ENCODE measurements at places on chromosomes 4 and X.

- no peak for DNase-seq
These were observed 106.6 kb downstream of the HMX1 start for GRCh38 chr4:8765084-8765483.

GRCh38 chr4:117900832-117901231 lies 133.5 kb upstream of the NDST3 start:
- no peak for DNase-seq

GRCh38 chr4:17528551-17529165 lies 13.7 kb downstream of the CLRN2 start:
- DNase-seq = no peak

DNA sequence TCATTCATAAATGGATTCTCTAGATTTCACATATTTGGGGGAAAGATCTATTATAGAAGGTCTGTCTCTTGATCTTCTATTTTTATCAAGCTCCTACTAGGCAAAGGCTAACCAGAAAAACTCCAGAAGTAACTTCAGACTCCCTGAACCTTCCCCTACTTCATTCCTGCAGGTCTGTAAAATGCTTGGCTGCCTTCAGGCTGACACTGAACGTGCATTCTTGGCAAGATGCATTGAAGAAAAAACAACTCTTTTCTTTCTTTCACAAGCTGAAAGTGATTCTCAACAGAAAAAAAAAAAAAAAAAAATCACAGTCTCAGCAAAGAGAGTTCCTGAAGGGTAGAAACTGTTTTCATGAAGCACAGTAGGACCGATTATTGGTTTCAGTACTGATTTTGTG lies 12.7 kb downstream of the OPHN1 start:
- no peak for DNase-seq

DNA sequence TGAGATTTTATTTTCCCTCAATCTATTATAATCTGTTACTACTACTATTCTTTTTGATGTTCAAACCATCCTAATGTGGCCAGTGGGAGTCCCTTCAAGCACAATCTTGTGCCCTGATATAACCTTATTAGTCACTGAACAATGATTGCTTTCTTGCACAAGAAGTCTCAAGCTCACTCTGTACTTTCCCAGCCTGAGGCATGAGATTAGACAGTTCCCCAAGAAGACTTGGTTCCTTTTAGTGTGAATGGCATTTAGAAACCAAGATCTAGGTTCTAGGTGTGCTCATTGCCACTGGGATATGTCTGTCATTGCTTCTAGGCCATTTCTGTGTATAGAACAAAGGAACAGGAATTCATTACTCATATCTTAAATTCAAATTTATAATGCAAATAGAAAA lies 28.0 kb upstream of the RBM41 start:
- DNase-seq = no peak

DNA sequence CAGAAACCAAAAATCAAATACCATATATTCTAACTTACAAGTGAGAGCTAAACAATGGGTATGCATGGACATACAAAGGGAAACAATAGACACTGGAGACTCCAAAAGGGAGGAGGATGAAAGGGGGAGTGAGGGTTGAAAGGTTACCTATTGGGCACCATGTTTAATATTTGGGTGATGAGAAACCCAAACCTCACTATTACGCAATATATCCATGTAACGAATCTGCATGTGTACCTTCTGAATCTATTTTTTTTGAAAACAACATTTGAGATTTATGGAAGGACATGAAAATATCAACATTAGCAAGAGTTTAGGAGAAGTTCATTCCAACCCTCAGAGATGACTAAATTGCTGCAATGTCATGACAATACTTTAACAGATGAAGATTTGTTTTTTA lies 586.1 kb downstream of the GBA3 start:
- DNase-seq = no peak

- no peak for DNase-seq
These were observed 50.3 kb downstream of the FTHL17 start for GRCh38 chrX:31021537-31021936.

- DNase-seq = peak; percentile 36
These were observed 5.1 kb downstream of the SEPTIN6 start for GRCh38 chrX:119687661-119688413.

DNA sequence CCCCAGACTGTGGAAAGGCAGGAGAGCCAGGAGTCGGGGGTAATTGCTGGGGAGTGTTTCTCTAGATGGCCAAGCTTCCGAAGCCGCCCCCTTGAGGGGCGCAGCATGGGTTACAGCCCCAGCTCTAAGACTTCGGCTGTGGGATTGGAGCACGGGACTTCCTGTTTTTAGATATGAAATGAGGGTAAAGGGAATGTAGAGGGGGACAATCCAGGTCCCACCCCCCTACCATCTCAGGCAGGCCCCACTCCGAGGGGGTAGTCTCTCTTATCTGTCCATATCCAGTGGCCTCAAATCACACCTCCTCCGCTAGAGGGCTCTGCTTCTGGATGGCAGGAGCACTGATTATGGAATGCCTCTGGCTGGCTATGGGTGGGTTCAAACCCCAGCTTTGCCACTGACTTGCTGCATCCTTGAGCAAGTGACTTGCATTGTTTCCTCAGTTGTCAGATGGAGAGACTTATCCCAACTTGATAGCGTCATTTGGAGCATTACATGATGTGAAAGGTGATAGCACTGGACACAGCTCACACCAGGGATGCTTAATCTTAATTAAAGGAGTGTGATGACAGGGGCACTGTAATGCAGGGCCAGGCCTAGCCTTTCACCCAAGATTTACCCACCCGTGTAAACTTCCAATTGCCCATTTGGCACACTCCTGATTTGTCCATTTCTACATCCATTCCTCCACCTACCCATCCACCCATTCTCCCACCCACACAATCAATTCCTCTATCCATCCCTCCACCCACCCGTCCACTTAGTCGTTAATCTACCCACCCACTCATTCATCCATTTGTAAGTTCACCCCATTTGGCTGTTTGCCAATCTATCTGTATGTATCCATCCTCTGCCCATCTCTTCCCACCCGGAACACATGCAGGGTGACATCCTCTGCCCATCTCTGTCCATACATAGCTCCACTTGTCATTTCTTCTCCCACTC lies 848 bp upstream of the KCND1 start:
- no peak for DNase-seq

DNA sequence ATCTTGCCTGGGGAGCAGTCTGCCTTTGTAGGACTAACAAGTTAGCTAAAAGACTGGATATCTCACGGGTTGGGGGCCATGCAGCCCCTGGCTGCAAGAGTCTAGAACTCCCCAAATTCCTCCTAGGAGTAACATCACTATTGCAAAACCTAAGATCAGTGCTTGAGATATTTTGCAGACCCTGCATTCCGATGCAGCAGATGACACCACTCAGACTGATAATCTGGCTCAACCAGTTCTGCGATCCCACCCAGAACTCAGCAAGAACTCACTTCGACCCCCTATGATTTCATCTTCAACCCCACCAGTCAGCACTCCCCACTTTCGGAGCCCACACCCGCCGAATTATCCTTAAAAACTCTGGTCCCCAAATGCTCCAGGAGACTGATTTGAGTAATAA lies 834.0 kb downstream of the C4orf33 start:
- DNase-seq = no peak

DNA sequence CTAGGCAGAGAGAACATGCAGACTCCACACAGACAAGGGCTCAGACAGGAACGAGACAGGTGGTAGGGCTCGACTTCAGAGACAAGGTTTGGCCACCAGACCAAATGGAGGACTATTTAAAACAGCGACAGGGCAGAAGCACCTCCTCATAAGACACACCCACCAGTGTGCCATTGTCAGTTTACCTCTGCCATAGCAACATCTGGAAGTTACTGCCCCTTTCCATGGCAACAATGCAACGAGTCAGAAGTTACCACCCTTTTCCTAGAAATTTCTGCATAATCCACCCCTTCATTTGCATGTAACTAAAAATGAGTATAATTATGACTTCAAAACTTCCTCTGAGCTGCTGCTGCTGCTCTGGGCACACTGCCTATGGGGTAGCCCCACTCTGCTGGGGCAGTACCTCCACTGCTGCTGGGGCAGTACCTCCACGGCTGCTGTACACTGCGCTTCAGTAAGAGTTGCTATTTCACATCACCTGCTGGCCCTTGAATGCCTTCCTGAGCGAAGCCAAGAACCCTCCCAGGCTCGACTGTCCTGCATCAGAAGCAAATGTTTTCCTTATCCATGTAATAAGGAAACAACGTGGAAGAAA lies 2222.3 kb upstream of the AGA start:
- DNase-seq = no peak

- DNase-seq = no peak
These were observed 84.9 kb upstream of the TET2 start for GRCh38 chr4:105061731-105062130.

DNA sequence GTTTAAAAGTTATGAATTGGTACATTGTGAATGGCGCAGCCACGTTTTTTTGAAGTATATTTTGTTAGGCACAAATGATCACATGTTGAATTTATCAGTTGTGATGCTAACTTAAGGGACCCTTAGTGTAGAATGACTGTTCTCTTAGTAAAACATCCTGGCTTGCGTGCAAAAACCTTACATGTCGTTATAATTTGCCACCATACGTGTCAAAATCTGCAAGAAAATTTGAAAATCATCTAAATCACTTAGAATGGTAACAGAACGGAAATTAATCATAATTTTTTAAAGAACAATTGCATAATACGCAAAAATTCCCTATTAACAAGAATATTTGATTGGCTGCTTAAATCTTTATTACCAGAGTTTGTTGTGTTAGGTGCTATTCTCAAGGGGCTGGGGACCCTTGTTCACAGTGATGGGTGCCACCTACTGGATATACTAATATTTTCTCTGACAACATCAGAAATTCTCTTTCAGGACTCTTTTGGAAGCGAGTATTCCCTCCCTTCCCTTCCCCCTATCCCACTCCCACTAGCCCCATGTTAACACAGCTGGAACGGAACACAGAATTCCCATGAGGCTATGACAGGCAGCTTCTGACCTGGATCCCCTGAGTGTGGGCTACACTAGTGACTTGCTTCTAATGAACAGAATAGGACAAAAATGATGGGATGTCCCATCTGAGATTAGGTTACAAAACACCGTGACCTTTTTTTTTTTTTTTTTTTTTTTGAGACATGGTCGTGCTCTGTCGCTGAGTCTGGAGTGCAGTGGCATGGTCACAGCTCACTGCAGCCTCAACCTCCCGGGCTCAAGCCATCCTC lies 71.8 kb downstream of the SUPT20HL2 start:
- DNase-seq = peak; percentile 15

- no peak for DNase-seq
These were observed 238.2 kb downstream of the MGST2 start for GRCh38 chr4:139903845-139904244.

- no peak for DNase-seq
These were observed 314.5 kb upstream of the HS3ST1 start for GRCh38 chr4:11743236-11743635.

- DNase-seq = no peak
These were observed 1592.9 kb upstream of the TENM3 start for GRCh38 chr4:180650273-180650672.

DNA sequence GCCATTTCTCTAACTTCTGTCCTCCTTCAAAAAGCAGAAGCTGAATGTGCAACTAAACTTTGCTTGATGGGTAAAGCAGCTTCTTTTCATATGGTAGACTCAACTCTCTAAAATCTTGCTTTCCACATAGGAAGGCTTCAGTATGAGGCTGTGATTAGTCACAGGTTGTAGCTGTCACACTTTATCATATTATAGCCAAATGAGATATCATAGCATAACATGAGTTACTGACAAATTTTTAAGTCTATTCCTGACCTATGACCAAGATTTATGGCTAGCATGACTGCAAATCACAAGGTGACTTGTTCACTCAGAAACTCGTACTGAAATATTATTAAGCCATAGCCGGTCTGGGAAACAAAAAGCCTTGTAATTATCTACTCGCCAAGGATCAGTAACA lies 998.6 kb downstream of the RPA4 start:
- DNase-seq = no peak

- no peak for DNase-seq
These were observed 941.9 kb downstream of the PCDH18 start for GRCh38 chr4:136590440-136590839.

- no peak for DNase-seq
These were observed 95.0 kb upstream of the STS start for GRCh38 chrX:7052541-7052940.

GRCh38 chr4:25888781-25889180 lies 25.2 kb upstream of the SMIM20 start:
- no peak for DNase-seq

GRCh38 chr4:156336511-156336910 lies 382.8 kb upstream of the CTSO start:
- DNase-seq = no peak

DNA sequence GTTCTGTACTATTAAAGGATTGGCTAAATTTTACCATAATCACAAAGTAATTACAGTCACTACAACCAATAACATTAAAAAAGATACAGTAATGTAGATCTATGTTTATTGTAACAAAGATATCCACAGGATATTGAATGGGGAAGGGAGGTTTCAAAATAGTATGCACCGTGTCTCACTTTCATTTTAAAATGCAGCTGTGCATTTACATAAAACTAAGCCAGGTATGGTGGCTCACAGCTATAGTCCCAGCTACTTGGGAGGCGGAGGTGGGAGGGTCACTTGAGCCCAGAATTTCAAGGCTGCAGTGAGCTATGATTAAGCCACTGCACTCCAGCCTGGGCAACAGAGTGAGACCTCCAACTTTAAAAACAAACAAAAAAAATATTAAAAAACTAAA lies 8.5 kb downstream of the SRP72 start:
- no peak for DNase-seq

DNA sequence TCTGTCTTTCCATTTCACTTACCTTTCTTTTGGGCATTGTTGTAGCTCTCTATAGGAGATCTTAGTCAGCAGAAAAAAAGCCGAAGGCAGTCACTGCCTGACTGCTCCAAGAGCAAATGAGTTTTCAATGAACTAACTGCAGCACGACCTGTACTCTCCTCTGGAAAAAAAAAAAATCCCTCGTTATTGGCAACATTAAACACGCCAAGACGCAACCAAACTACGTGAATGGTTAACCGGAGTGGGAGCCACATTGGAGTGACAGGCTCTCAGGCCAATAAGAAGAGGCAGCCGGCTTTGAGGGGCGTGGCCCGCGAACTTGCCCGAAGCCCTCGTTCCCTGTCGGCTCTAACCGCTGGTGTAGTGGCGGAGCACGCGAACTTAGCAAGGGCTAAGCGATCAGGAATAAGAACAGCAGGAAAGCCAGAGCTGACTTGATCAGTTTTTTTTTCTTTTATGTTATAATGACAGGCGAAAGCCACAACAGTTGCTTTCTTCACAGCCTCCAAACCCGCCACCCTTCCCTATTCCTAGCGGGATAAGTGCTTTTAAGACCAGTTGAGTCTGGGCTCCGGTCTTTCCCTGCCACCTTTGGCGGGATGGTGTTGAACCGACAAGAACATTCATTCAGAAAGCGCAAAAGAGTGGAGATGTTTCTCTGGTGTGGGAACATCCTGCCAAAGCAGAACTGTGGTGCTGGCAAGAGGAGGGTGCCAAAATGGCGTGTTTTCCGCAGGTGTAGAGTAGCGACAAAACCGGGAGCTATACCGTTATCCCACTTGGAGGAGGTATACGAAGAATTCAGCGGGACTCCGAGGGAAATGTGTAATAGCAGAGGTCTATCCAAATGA lies 80.0 kb downstream of the HMGN5 start:
- peak; percentile 84 for DNase-seq

GRCh38 chr4:73844806-73845205 lies 8.3 kb upstream of the PF4V1 start:
- DNase-seq = no peak

All from stimulated activated naive CD4-positive, alpha-beta T cell (primary cell).